A549 treated with dexamethasone at 1 μM for 4 hours (cell line): ENCODE measurements at places on chromosomes 1 and 21. TPM values are rescaled to one million over a fixed set of nuclear protein-coding genes. Genes with fewer than 3 reads are reported as not detected.

The MARK1 gene
- total RNA-seq = 0.06 to 0.14 TPM (median 0.09 TPM) in 5 replicates

The RGSL1 gene
- total RNA-seq = not detected in 5 replicates

The KCNJ15 gene
- total RNA-seq = 0.16 to 0.22 TPM in 2 of 5 replicates, not detected in the others

The CD247 gene
- 0.54 to 0.87 TPM (median 0.61 TPM) in 5 replicates for total RNA-seq

The FCRL1 gene
- total RNA-seq = not detected in 5 replicates

The TBX15 gene
- total RNA-seq = 0.02 to 0.07 TPM (median 0.05 TPM) in 5 replicates

The MSH4 gene
- 0.02 to 0.03 TPM in 2 of 5 replicates, not detected in the others for total RNA-seq

The DCDC2B gene
- total RNA-seq = not detected in 5 replicates

The MAP10 gene
- total RNA-seq = 0.64 to 1.0 TPM (median 0.98 TPM) in 5 replicates

The CTNNBIP1 gene
- total RNA-seq = 6.5 to 10.8 TPM (median 8.2 TPM) in 5 replicates

The PTPN7 gene
- total RNA-seq = not detected in 5 replicates

The CHODL gene
- total RNA-seq = 0.03 TPM in 1 of 5 replicates, not detected in the others

The SRSF4 gene
- total RNA-seq = 41.4 to 51.7 TPM (median 50.0 TPM) in 5 replicates

The BATF3 gene
- total RNA-seq = 24.8 to 34.8 TPM (median 31.6 TPM) in 5 replicates

The HORMAD1 gene
- 7.9 to 10.7 TPM (median 9.7 TPM) in 5 replicates for total RNA-seq

The AK2 gene
- 146 to 162 TPM (median 159 TPM) in 5 replicates for total RNA-seq

The SIK1 gene
- 7.9 to 17.4 TPM (median 15.9 TPM) in 5 replicates for total RNA-seq

The NTPCR gene
- total RNA-seq = 70.4 to 85.0 TPM (median 74.8 TPM) in 5 replicates

The GALE gene
- 59.1 to 66.8 TPM (median 65.1 TPM) in 5 replicates for total RNA-seq

The HP1BP3 gene
- 102 to 141 TPM (median 132 TPM) in 5 replicates for total RNA-seq

The NGF gene
- 0.29 to 0.70 TPM (median 0.61 TPM) in 5 replicates for total RNA-seq

The AGO4 gene
- 2.3 to 6.1 TPM (median 4.3 TPM) in 5 replicates for total RNA-seq

The COL6A1 gene
- 15.1 to 25.8 TPM (median 24.0 TPM) in 5 replicates for total RNA-seq

The RXFP4 gene
- 0.07 TPM in 1 of 5 replicates, not detected in the others for total RNA-seq
